ENCODE measurements at places on chromosomes 3 and 15. TPM values are rescaled to one million over a fixed set of nuclear protein-coding genes. Genes with fewer than 3 reads are reported as not detected.

The BTLA gene
- total RNA-seq, result 0.80 TPM

The CLDN18 gene
- not detected for total RNA-seq

The BNC1 gene
- 10.7 TPM for total RNA-seq

DNA sequence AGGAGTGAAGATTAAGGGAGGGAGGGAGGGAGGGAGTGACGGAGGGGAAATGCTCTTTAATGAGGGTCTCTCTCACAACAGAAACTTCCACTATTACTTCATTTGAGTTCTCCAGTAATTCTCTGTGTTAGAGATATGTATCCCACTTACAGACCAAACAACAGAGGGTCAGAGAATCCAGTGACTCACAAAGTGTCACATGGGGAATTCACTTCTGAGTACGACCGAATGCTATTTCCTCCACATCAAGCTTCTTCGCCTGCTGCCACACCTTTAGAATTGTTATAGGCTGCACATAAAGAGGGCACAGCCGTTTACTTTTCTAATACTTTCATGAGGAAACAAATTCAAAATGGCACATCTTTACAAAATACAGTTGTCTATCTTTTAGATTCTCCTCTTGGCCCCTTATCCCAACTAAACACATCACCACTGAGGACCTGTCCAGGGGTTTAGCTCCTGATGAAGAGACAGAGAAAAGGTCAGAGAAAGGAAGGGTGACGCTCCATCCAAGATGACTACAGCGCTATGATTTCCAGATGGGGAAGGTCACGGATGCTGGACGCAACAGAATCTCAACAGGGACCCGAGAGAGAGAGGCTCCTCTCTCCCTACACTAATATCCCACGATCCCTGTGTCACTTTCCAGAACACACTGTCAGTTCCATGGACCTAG lies 119.0 kb downstream of the XXYLT1 start:
- DNase-seq, result no peak
- peak overlapping the region; percentile 17 for H3K27ac ChIP-seq
- H3K4me3 ChIP-seq, result no peak overlapping the region
- no peaks in the 10 kb centered on the region for H3K36me3 ChIP-seq
- H3K4me1 ChIP-seq, result peaks cover 9% of the 10 kb centered on the region

The CASR gene
- total RNA-seq, result not detected

The CHSY1 gene
- total RNA-seq, result 36.7 TPM

GRCh38 chr3:171620825-171621434 lies 160.7 kb upstream of the TNIK start:
- H3K27ac ChIP-seq, result no peak overlapping the region
- H3K36me3 ChIP-seq, result no peaks in the 10 kb centered on the region
- H3K27me3 ChIP-seq, result no peaks in the 10 kb centered on the region
- H3K4me1 ChIP-seq, result no peaks in the 10 kb centered on the region
- no peak overlapping the region for H3K4me3 ChIP-seq

GRCh38 chr15:93165734-93166470 lies 76.9 kb upstream of the RGMA start:
- no peaks in the 10 kb centered on the region for H3K36me3 ChIP-seq
- H3K27ac ChIP-seq, result no peak overlapping the region
- H3K4me3 ChIP-seq, result no peak overlapping the region
- H3K4me1 ChIP-seq, result no peaks in the 10 kb centered on the region
- no peak for DNase-seq

The GRAMD2A gene
- 52.5 TPM for total RNA-seq

DNA sequence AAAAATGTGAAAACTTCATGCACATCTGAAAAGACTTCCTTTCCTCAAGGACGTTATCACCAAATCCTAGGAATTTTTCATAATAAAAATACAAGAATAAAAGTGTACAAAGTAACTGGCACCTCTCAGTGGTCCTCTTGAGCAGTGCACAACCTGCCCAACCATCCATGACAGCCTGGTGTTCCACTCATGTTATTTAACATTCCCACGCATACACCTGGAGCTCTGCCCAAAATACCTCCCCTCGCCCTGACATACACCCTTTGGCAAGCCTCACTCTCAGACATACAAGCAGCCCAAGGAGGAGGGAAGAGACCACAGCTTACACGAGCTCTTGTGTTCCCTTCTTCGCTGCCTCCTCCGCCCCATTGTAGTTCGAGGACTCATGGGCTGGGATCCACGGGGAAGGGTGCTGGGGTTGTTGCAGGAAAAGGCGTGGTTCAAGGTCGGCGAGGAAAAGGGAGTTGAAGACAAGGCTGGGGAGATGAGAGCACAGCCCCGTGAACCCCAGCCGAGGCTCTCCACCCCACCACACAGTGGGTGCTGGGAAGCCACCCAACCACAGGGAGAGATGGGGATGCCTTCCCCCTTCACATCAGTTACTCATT lies 23.3 kb downstream of the GRIP2 start:
- no peak overlapping the region for H3K4me3 ChIP-seq
- no peaks in the 10 kb centered on the region for H3K36me3 ChIP-seq
- peak; percentile 43 for DNase-seq
- no peaks in the 10 kb centered on the region for H3K27me3 ChIP-seq

DNA sequence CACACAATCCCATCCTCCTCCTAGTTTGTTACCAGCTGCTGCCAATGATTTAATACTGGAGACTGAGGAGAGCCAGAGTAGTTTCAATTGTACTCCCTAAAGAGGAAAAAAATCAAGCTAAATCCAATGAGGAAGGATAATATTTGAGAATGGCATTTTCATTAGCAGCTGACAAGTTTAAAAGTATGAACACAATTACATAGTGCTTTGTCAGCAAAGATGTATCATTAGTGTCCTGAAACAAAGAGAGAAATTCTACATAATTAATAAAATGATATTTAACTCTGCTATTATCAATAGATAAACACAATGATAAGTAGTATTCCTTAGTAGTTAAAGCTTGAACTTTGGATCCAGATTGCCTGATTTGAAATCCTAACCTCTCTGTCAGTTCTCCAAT lies 163.9 kb downstream of the FGF12 start:
- DNase-seq, result no peak
- H3K4me3 ChIP-seq, result no peak overlapping the region
- H3K36me3 ChIP-seq, result no peaks in the 10 kb centered on the region
- no peak overlapping the region for H3K27ac ChIP-seq

- no peaks in the 10 kb centered on the region for H3K4me1 ChIP-seq
- DNase-seq, result peak; percentile 35
- H3K36me3 ChIP-seq, result no peaks in the 10 kb centered on the region
- H3K27me3 ChIP-seq, result no peaks in the 10 kb centered on the region
- H3K27ac ChIP-seq, result no peak overlapping the region
Measured at GRCh38 chr3:186922790-186923189, 7.5 kb upstream of the ST6GAL1 start.

The BSN gene
- 0.15 TPM for total RNA-seq

DNA sequence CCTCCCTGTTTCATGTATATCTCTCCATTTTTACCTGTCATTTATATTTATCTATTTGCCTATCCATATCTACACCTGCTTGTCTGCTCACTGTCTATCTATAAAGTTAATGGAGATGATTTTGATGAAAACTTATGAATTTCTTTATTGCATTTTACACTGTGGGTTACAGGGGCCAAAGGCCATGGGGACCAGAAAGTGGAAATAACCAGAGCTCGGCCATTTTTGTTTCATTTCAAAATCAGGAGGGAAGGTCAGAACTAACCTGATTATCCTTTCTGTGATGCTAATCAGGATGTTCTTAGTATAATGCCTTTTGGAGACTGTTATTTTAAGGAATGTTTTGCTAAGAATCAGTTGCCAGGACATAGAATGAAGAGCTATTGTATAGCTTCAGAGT lies 147.2 kb downstream of the LPP start:
- H3K27ac ChIP-seq, result no peak overlapping the region
- no peak for DNase-seq
- no peaks in the 10 kb centered on the region for H3K4me1 ChIP-seq
- no peaks in the 10 kb centered on the region for H3K27me3 ChIP-seq
- no peaks in the 10 kb centered on the region for H3K36me3 ChIP-seq

Data from breast epithelium (tissue), 4 donors.